H4 (cell line): ENCODE measurements at places on chromosomes 12 and 14.

- no peak for DNase-seq
Measured at GRCh38 chr12:120901818-120902217, 2.3 kb downstream of the SPPL3 start.

GRCh38 chr14:76828339-76829012, 2.3 kb downstream of the LRRC74A start:
- no peak for DNase-seq

- no peak for DNase-seq
Measured at GRCh38 chr12:65828711-65829339, 4.5 kb downstream of the HMGA2 start.

DNA sequence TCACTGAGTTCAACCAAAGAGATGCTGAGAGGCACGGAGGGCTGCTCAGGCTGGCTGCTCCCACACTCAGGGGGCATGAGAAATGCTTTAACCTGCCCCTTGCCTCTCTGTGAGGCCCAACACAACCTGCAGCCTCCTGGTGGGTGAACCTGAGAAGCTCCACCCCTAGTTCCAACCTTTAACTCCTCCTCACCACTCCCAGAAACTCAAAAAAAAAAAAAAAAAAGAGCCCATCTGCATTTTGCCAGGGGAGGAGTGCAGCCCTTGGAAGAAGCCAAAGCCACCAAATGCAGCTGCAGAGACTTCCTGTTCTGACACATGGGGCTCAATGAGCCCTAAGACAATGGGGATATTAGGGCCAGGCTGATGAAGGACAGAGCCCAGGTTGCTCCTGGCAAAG, 8.9 kb downstream of the KRT4 start:
- DNase-seq: no peak

GRCh38 chr12:127941332-127941731, 325.6 kb upstream of the TMEM132C start:
- DNase-seq: no peak

GRCh38 chr14:87158283-87158682, 834.7 kb downstream of the GALC start:
- DNase-seq: no peak

DNA sequence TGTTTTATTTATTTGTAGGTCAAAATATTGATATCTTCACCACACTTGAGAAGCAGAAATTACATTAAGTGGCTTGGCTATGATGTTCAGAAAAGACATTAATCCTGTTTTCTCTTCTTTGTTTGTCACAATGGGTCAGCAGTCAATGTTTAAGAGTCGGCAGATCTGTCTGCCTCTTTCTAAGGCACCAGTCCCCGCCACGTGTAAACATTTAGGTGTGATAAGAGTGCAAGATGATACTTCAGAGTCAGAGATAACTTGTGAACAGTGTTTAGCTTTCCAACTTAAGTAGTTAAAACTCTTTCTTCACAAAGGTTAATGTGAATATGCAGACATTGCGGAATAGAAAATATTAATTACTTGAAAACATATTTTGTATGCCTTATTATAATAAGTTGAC, 160.9 kb downstream of the OTOGL start:
- DNase-seq: no peak

DNA sequence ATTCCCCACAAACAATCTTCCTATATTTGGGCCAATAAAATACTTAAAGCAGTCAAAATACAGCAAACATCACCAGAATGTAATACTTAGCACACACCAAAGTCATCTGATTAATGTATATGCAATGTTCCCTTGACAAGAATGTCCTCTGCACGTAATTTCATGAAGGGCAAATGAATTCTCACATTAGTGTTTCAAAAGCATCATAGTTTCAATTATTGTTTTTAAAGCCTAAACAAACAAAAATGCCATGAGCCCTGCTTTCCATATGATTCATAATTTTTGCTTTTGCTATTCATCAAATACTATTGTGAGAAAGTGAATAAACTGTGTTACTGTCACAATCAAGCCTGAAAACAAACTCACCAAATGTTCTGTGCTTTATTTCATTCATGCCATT, 156.0 kb downstream of the EPS8 start:
- no peak for DNase-seq

GRCh38 chr12:14629832-14630710, 62.4 kb upstream of the PLBD1 start:
- DNase-seq: peak; percentile 71

DNA sequence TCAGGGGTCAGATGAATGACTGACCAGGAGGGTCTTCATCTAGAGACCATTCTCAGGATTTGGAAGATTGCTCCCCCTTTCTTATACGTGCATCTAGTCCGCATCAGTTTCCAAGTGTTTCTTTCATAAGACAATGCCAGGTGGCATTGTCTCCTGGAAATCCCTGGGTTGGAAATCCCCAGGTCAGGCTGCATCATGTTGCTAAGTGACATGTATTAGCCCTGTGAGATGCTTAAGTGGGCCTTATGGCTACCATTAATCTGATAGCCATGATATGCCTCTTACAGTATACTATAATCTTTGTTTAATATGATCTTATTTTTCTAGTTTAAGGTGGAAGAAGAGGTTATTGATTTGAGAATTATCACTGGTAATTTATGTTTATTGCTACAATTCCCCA, 92.8 kb downstream of the DIO3 start:
- DNase-seq: no peak

DNA sequence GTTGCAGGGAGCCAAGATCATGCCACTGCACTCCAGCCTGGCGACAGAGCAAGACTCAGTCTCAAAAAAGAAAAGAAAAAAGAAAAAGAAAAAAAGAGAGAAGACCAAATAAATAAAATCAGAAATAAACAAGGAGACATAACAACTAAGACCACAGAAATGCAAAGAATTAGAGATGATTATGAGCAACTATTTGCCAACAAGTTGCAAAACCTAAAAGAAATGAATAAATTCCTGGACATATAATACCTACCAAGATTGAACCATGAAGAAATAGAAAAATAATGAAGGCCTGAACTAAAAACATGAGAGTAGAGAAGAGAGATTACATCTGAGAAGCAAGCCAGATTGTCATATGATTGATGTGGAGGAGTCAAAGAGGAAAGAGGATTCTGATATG, 17.6 kb upstream of the EPS8 start:
- no peak for DNase-seq

- DNase-seq: no peak
Measured at GRCh38 chr12:4320497-4320852, 538 bp upstream of the TIGAR start.

DNA sequence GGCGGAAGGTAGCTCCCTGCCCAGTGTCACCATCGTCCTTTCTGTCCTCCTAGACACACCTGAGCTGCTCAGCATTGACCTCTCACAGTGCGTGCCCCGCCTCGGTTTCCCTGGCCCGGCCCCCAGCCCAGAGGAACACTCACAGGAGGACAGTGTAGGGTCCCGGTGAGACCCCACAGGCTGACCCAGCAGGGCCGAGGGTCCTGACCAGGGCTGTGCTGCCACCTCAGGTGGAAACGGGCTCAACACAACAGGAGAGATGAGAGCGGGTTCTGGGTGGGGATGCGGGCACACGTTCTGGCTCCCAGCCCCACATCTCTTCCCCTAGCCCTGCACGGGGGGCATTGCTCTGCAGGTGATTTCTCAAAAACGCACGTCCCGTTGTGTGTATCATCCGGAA, 98.1 kb downstream of the PIWIL1 start:
- DNase-seq: no peak
